H54 (cell line): ENCODE measurements at places on chromosomes 13 and 19.
A peak's percentile ranks its signal among the peaks of the same experiment; 100 is the strongest.

DNA sequence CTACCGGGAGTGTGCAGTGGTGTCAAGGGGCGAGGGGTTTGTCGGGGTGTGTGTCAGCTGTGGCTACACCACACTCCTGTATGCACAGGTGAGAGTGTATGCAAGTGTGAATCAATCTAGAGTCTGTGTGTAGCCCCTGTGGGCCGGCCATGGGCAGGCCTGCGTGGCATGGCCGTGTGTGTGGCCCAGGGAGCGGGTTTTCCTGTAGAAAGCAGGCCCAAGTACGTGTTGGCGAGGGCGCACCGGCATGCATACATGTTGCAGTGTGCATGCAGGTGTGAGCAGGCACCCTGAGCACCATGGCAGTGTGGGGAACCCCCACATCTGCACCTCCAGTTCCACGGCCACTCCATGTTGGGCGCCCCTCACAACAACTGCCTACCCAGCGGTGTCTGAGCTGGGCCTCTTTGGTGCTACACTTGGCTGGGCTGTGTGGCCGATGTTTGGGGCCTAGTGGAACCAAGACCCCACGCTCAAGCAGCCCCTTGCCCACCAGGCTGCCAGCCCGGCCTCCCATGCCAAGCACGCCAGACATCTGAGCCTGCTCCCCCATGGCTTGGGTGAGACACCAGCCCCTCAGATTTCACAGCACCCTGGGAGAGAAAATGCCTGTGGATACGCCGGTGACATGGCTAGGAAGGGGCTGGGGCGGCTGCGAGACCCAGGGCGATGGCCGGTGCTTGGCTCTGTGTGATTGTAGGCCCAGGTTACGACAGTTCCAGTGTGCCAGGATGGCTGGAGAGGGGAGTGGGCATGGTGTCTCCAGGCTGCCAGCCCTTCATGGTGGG lies 2.1 kb downstream of the NFIX start:
- no peak for DNase-seq

- no peak for DNase-seq
Observed at GRCh38 chr19:29528946-29529645, 3.3 kb downstream of the VSTM2B start.

DNA sequence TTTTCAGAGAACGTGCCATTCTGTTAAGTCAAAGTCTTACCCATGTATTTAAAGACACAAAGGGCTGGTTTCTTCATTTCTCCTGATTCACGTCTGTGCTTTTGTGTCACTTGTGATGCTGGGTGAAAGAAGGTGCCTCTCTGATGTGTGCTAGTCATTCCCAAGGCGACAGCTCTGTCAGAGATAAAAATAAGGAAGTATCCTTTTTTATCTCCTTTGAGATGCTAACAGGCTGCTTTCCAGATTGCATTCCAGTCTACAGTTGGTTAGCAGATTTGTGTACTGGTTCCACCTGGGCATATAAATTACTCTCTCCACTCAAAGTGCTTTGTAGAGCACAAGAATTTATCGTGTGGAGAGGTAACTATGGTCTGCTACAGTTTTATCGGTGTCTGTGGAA lies 33.5 kb upstream of the DCT start:
- DNase-seq: no peak

- no peak for DNase-seq
Observed at GRCh38 chr19:3866910-3867638, 1.8 kb downstream of the ZFR2 start.

DNA sequence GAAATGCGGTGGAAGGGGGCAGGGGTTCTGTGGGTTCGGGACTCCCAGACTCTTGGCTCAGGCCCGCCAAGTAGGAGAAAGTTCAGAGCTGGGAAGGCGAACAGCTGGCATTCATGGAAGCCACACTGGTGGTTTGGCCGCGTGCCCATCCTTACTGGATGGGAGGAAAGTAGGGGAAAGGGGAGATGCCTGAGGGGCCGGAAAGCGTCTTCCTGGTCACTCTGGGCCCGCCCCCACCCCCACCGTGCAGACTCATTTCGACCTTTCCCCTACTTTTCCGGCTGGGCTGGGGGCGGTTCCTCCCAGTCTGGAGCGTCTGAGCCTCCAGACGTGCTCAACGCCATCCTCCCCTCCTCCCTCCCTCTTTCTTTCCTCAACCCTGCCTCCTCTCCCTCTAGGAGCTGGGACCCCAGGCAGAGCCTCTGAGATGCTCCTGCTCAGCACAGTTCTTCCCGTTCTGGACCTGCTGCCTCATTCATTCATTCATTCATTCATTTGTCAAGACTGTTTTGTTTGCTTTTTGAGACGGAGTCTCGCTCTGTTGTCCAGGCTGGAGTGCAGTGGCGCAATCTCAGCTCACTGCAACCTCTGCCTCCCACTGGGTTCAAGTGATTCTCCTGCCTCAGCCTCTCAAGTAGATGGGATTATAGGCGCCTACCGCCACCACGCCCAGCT lies 3.5 kb downstream of the ANGPTL4 start:
- peak; percentile 93 for DNase-seq

GRCh38 chr19:41064974-41065569 lies 23.2 kb upstream of the CYP2A13 start:
- peak; percentile 52 for DNase-seq

DNA sequence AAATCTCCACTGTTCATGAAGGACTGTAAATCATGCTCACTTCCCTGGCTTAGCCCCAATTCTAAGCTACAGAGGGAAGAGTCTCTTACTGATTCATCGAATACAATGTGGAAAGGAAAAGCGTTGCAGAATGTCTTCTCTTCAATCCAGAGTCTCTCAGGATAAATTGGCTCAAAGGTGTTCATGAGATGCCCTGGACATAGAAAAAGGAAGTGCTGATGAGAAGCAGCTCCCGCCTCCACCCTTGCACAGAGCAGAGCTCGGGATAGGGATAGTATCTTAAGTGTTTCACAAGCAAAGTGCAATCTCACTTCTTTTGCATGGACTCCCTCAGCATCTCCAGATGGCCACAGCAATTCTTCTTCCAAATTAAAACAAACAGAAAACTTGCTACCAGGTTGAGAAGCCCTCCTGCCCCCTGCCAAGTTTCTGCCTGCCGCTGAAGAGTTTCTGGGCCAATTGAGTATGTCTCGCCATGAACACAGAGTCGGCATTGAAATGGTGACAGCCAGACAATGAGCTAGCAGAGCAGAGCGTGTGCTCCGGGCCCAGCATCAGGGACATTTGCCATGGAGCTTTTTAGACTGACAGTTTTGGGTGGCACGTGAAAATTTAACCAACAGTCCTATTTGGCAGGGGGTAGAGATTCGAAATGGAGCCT lies 85.7 kb downstream of the C13orf42 start:
- no peak for DNase-seq

DNA sequence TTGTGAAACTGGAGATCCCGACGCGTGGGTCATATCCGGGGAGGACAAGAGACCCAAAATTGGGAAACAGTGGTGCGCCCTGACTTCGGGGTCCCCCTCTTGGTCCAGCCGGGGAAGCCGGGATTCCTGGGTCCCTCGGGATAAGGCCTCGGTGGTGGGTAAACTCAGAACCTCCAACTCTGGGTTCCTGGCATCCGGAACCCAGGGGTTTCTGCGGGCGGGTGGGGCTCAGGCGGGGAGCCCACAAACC lies 688 bp downstream of the ZFP36 start:
- DNase-seq: no peak

DNA sequence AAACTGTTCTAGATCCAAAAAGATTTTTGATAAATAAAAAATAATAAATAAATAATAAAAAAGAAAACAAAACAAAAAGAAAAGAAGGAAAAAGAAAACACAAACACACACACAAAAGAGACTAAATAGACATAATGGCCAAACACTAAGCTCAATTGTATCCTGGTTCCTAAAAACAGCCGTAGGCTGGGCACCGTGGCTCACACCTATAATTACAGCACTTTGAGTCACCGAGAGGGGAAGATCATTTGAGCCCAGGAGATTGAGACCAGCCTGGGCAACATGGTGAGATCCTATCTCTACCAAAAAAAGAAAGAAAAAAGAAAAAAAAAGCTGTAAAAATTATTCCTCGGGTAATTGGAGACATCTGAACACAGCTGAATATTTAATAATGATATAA lies 8.9 kb downstream of the ETHE1 start:
- no peak for DNase-seq

DNA sequence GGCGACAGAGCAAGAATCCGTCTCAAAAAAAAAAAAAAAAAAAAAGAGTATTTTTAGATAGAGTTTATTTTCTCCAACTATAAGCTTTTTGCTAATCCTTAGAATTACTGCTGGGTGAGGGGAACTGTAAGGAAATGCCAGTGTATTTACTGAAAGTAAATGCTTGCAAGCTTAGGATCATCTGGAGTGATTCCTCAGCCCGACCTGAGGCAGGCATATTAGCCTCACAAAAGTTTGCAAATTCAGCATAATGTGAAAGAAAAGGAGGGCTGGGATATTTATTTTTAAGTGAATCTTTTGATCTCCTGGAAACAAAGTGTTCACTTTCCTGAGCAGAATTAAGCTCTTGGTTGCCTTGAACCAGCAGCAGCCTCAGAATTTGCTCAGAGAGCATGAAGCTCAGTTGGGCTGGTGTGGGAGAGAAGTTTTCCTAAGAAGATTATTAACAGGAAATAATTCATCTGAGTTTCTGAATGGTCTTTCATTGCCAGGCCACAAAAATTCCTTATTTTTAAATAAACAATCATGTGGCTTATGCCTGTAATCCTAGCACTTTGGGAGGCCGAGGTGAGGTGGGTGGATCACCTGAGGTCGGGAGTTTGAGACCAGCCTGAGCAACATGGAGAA lies 24.7 kb upstream of the SPATA13 start:
- no peak for DNase-seq

GRCh38 chr19:50203281-50204080 lies at the start of gene MYH14:
Gene MYH14, plus strand, starts transcription at chr19:50203622. Its CDS starts 6,744 bp downstream, at chr19:50210366.
- DNase-seq: no peak

- no peak for DNase-seq
Observed at GRCh38 chr13:23443110-23443509, 9.6 kb upstream of the SACS start.

DNA sequence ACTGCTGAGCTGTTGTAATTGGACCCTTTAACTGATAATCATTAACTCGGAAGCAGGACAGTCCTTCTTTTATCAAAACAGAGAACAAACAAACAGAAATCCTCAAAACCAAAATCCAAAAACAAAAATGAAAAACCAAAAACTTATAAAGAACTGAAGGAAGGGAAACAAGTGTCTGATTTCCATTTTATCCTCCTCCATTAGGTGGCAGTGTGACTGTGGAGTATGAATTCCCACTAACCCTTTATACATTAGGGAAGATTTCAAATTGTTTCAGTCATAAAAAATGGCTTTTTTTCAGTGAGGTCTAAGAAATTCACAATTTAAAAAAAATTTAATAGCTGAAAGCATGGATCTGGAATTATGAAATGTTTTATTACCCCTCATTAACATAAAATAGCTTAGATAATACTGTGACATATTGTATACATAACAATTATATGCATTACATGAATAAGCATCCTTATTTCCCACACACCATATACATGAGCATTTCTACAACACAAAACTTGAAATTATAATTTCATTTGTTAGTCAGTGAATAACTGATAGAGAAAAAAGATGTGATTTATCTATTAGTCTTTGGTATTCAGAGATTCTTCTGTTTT lies 1074.3 kb upstream of the PCDH9 start:
- DNase-seq: peak; percentile 8

DNA sequence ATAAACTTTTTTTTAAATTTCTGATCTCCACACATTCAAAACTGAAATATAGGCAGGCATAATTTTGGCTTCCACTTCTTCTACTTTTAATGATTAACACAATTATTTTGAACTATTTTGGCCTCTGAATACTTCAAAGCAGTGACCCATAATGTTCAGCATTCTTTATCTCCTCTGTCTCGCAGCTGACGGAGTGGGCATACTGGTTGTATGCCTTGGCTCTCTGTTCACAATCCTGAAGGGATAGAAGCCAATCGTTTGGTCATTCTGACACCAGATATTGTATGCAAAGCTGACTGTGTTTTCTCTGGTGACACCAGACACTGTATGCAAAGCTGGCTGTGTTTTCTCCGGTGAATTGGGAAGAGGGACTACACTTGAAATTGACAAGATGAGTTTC lies 833.0 kb downstream of the EFNB2 start:
- DNase-seq: no peak

- no peak for DNase-seq
Observed at GRCh38 chr13:51929699-51930098, 67.9 kb downstream of the CCDC70 start.

- DNase-seq: no peak
Observed at GRCh38 chr19:1079566-1080111, 12.7 kb downstream of the ARHGAP45 start.

DNA sequence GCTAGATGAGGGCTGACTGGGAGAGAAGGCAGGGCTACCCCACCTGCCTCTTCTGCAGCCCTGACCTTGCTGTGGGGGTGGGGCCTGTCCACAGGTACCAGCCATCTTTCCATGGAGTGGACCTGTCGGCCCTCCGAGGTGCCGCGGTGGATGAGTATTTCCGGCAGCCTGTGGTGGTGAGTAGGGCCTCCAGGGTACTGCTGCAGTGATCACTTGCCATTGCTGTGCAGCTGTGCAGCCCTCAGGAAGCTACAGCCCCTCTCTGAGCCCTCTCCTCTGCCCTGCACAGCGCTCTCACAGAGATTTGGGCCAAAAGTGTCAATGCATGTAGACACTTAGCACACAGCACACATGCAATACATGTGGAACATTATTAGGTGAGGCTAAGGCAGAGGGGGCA lies 11.8 kb downstream of the YIPF2 start:
- no peak for DNase-seq

DNA sequence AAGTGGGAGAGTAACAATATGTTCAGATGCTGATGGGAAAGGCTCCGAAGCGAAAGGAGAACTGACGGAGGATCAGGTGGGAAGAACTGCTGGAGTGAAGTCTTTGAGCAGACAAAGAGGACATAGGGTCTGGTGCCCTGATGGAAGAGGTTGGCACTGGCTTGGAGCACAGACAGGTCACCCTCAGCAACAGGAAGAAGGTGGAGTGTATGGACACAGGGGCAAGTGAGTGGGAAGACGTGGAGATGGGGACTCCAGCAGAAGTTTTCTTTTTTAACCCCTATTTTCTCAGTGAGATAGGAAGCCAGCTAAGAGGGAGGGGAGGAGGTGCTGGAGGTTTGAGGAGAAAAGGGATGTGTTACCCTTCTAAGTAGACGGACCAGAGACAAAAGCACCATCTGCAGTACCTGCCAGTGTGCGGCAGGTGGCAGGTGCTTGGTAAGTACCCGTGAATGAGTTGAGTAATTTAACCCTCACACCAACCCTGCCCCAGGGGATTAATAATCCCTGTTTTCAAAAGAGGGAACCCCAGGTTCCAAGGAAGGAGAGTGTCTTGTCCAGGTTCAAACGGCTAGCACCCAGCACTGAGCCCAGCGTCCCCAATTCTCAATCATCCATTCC lies 11.2 kb downstream of the HAS1 start:
- DNase-seq: peak; percentile 55

GRCh38 chr19:3556423-3556977 lies 886 bp downstream of the MFSD12 start:
- no peak for DNase-seq

DNA sequence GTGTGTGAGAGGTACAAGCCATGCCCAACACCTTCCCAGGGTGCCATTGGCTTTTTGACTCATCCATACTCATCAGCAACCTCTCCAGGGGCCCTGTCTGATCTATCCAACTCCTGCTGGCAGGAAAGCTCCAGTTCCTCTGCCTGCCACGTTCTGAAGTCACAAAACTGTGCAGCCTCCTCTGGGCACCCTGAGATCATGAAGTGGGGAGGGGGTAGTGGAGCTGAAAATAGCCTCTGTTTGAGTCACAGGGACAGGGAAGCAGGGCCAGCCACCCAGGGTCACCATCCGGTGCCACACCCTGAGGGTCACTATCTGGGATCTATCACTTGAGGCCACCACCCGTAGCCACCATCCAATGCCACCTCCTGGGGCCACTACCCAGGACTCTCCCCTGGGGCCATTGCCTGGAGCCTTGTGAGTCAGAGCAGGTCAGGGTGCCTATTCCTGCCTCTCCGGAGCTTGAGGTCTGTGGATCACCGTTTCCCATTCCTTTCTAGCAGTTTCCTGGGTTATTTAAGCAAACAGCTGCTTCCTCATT lies 172.1 kb downstream of the NUFIP1 start:
- peak; percentile 68 for DNase-seq
